CD4-positive, alpha-beta T cell treated with Interleukin-17A for 4 hours (primary cell): ENCODE measurements at places on chromosomes 7 and 10.

DNA sequence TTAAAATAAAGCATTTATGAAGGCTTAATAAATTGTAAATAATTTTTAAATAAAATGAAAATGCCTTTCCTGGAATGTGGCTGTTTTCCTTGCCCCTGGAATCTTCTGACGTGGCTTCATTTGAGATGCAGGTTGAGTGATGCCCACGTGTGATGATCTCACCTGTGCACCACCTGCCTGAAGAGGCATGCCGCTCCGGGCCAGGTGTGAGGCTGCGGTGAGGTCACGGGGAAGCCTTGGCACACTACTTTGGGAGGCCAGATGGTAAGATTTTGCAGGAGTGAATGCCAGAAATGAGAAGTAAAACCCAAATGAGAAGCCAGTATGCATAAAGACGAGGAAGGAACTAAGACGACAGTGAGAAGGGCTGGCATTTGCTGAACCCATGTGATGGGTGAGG lies 36.2 kb downstream of the GOT1 start:
- no peak for DNase-seq

- no peak for DNase-seq
These were observed 13.5 kb downstream of the CRYGN start for GRCh38 chr7:151426441-151426903.

- DNase-seq = no peak
These were observed 654.6 kb upstream of the GALNT17 start for GRCh38 chr7:70477036-70478010.

- no peak for DNase-seq
These were observed 84.8 kb upstream of the EGR2 start for GRCh38 chr10:62900829-62901571.

- DNase-seq = no peak
These were observed 19.1 kb downstream of the ABLIM1 start for GRCh38 chr10:114638821-114639625.

DNA sequence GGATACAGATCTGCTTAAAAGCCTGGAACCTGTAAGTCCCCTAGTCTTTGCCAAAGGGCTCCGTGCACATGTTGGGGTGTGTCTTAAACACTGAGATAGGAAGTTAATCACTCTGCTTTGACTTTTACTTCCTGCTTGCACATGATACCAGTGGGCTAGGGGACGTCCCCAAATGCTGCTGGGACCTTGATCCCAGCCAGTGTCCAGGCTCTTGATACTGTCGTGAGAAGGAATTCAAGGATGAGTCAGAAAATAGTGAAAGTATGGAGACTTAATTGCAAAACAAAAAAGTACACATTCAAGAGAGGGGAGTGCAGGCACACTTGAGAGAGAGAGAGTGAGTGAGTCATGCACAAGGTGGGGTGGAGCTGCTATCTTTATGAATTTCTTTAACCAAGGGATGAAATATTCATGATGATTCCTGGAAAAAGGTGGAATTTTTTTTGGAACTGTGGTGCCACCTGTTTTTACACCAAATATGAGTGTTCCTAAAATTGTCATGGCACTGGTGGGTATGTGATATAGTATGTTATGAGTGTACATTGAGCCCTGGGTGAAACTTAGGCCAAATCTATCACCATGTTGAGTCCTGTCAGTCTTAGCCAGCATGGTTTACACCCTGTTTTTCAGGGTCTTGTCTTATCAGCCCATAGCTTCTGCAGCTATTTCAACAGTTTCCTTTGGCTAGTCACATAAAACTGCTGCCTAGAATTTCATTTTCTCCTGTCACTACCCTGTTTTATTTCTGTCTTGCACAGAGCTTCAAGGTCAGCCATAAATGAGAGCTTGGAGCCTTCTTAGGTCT lies 88.3 kb upstream of the CYP26C1 start:
- no peak for DNase-seq

DNA sequence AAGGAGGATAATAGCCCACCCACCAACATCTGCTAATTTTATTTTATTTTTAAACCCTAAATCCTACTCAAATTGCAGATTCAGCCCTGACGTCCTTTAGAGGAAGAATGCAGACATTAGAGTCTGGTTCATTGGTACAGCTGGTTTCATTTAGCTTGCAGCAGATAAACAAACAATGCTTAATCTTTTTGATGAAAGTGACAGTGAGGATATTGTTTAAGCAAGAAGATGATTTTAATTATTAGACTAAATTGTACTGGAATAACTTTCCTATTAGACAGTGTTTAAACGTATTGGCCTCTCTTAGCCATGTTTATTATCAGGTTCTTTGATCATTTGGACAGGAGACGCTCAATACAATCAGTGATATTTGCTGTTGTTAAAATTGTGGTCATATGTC lies 164.8 kb downstream of the CDK14 start:
- DNase-seq = no peak

GRCh38 chr7:114229246-114229645 lies 185.4 kb upstream of the FOXP2 start:
- DNase-seq = no peak

GRCh38 chr7:149620961-149621360 lies 123.4 kb upstream of the ZNF746 start:
- DNase-seq = peak; percentile 34

DNA sequence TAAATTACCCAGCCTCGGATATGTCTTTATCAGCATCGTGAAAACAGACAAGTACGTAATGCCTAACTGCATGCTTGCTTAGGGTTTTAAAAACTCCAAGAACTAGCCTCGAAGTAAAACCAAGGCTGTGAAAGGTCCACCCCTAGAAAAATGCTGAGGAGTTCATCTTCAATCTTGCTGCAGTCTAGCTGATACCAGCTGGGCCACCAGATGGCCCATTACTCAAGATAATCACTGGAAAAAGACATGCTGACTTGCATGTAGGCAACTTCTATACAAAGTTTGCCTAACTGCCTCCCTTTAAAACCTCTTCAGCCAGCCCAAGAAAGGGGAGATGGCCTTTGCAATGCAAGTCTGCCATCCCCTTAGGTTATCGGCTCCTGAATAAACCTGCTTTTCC lies 614.1 kb downstream of the GALNT17 start:
- no peak for DNase-seq

GRCh38 chr7:18575622-18576572 lies 80.3 kb downstream of the HDAC9 start:
- no peak for DNase-seq

GRCh38 chr7:7330997-7331396 lies 148.7 kb downstream of the C1GALT1 start:
- no peak for DNase-seq

GRCh38 chr7:150444674-150445365 lies 5.6 kb upstream of the GIMAP8 start:
- DNase-seq = no peak
